Pericardium fibroblast (primary cell): ENCODE measurements at places on chromosomes 2 and 18. TPM values are rescaled to one million over a fixed set of nuclear protein-coding genes. Genes with fewer than 3 reads are reported as not detected.

The ASB3 gene
- total RNA-seq = 10.0 and 13.5 TPM in 2 replicates

The SIX3 gene
- total RNA-seq = not detected in 2 replicates

The GALNT13 gene
- total RNA-seq = 0.09 and 0.12 TPM in 2 replicates

The SLC23A3 gene
- total RNA-seq = 0.09 and 0.12 TPM in 2 replicates

The SDC1 gene
- total RNA-seq = 1.8 and 4.0 TPM in 2 replicates

The DYTN gene
- total RNA-seq = not detected in 2 replicates

The ANO7 gene
- 0.51 and 0.70 TPM in 2 replicates for total RNA-seq
